ENCODE measurements at places on chromosomes 1 and 21. TPM values are rescaled to one million over a fixed set of nuclear protein-coding genes. Genes with fewer than 3 reads are reported as not detected.

Gene TLR5
- total RNA-seq: 0.39 TPM

Gene ZNF496
- 34.7 TPM for total RNA-seq

Gene MXRA8
- total RNA-seq: 461 TPM

Gene ARHGEF16
- total RNA-seq: 0.39 TPM

Gene NES
- 2.7 TPM for total RNA-seq

Gene VASH2
- total RNA-seq: 1.6 TPM

Gene ZBTB37
- total RNA-seq: 9.3 TPM

Gene AGTRAP
- 25.1 TPM for total RNA-seq

Gene NOS1AP
- total RNA-seq: 6.3 TPM

Gene MTF2
- 33.8 TPM for total RNA-seq

Gene OR14A2
- total RNA-seq: not detected

Gene PEX10
- 46.5 TPM for total RNA-seq

Measured in placental epithelial cell (primary cell).